ENCODE measurements at places on chromosomes 5 and 9.

- no peak for DNase-seq
Observed at GRCh38 chr9:98540476-98540875, 168.3 kb downstream of the GABBR2 start.

GRCh38 chr5:125343015-125343414 lies 596.6 kb upstream of the ZNF608 start:
- DNase-seq: no peak

DNA sequence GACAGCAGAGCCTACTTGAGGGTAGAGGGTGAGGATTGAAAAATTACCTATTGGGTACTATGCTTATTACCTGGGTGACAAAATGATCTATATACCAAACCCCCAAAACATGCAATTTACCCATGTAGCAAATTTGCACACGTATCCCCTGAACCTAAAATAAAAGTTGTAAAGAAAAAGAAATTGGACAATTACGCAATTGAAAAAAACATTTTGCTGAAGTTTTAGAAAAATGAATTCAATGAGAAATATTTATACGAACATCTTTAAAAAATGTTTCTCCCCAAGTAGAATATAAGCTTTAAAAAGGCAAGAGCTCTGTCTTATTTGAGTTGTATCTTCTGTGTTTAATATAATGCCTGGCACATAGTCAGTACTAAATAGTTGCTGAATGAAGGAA lies 30.3 kb upstream of the TRAF1 start:
- no peak for DNase-seq

DNA sequence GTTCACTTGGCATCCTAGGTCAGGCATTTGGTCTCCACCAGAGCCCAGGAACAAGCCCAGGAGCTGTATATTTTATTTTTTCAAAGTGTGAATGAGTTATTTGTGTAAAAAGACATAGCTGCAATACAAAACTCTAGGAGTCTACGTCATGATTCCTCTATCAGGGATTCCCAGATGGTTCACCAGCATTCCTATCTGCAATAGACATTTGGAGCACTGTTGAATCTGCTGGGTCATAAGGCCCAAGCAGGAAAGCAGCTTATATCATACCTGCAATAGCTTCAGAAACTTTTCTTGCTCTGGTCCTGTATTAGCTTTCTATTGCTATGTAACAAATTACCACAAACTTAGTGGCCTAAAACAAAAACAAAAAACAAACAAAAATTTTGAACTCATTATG lies 16.7 kb upstream of the DELE1 start:
- DNase-seq: no peak

DNA sequence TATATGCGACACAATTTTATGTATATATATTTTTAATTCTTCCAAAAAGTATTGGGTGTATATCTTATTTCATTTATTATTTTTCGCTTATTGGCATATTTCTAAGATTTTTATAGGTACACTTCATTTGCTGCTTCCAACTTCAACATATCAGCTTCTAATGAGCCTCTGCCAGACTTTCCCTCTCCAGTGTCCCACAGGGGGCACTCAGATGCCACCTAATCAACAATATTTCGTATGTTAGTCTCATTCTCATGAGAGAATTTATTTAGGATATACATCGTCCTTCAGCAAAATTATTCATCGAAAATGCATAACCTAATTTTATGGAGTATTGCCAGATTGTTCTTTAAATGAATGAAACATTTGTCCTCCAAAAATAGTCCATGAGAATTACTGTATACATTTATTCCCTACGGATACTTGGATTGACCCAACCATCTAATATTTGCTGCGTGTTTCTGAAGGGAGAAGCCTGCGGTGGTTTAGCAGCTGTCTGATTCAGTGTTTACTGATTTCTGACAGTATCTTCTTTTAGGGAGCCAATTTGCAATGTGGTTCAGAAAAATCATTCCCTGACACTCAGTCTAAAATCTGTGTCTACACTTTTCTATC lies 100.6 kb upstream of the SELENOP start:
- peak; percentile 8 for DNase-seq

- no peak for DNase-seq
Observed at GRCh38 chr9:92247981-92248380, 45.5 kb downstream of the IARS1 start.

GRCh38 chr9:18544456-18544855 lies 70.5 kb downstream of the ADAMTSL1 start:
- no peak for DNase-seq

DNA sequence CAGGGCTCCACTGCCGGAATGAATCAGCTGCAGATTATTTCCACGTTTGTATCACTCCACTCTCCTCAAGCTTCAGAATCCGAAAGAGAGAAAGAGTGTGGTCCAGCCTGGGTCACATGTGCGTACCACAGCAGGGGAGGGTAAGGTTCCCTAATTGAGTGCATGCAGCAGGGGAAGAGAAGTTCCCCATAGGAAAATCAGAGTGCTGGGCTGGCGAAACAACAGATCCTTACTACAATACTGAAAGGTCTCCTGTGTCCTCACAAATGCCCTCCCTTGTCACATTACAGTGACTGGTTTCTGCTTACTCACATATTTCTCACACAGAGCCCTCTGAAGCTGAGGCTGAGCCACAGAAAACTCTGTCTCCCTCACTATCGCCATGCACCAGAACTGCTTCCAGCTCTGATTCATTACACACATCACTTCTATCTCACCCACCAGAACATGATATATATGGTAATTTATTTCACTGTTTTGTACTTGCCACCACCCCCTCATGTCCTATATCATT lies 532.2 kb upstream of the TUSC1 start:
- DNase-seq: no peak

GRCh38 chr5:72464071-72464470 lies 43.1 kb downstream of the ZNF366 start:
- no peak for DNase-seq

DNA sequence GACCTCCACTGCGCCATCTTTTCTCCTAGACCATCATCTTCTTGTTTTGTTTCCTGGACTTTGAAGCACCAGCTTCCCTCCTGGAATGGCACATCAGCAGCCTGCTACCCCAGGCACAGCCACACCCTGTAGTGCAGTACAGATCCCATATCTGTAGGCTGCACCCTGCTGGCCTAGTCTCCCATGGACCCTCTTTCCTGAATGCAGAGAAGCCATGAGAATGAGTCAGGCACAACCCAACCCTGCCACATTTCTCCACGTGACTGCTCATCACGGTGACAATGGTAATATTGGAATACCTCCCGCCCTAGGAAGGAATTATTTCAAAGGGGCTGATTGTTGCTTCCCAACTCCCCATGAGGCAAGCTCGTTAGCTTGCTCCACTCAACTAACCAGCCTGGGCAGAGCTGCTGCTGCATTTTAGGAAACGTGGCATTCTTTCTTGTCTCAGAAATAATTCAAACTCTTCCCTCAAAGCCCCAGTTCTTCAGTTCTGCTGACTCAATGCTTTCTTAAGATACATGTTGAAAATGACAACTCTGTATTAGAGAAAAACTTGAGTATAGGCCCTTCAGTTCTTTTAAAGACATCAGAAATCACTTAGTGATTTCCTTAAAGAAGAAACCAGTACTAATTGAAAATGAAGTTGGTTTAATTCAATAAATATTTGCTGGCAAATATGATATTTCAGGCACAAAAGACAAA lies 328.1 kb downstream of the MLLT3 start:
- DNase-seq: no peak

DNA sequence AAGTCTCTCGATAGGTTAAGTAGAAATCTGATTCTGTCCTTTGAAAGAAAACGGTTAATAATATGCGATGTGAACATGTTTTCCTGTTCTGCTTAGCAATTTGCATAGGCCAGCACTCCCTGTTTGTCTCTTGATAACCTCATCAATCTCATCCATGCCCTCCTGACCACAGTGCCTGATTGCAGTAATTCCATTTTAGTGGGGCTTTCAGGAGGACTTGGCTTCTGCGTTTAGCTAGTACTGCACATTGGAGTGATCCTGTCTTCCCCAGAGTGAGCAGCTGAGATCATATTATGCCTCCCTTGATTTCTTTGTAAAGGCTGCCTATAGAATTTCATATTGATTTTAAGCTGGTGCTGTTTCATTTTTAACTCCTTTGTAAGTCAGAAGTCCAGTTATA lies 335.9 kb upstream of the ISL1 start:
- no peak for DNase-seq

- no peak for DNase-seq
Observed at GRCh38 chr9:84139296-84140070, 158.9 kb downstream of the RMI1 start.

GRCh38 chr5:72231991-72232703 lies 87.9 kb downstream of the MRPS27 start:
- no peak for DNase-seq

DNA sequence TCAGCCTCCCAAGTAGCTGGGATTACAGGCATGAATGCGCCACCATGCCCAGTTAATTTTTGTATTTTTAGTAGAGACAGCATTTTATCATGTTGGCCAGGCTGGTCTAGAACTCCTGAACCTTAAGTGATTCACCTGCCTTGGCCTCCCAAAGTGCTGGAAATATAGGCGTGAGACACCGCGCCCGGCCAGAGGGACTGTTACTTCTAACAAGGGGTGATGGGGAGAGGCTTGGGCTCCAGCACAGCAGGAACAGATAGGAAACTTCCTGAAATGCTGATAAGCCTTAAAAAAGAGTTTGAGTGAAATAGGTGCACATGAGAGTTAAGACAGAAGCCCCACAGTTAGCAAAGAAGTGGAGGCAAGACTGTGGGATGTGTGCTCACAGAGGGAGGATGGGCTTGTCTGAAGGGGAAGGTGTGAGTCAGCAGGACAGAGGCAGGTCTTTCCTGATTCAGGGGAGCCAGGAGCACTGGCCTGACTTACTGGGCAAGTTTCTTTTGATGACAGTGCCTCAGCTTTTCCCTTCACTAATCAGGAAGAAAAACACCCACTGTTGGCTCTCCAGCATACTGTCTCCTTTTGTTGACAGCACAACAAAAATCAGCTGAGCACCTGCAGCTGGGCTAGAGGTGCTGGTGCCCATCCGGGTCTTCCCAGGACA lies 68.4 kb downstream of the RAD23B start:
- no peak for DNase-seq

- no peak for DNase-seq
Observed at GRCh38 chr5:160230686-160231527, 1.6 kb downstream of the FABP6 start.

- DNase-seq: no peak
Observed at GRCh38 chr5:154701181-154701580, 54.0 kb upstream of the LARP1 start.

GRCh38 chr5:28132151-28132550 lies 1093.8 kb upstream of the CDH9 start:
- DNase-seq: no peak
